ENCODE measurements at places on chromosomes 4 and X. TPM values are rescaled to one million over a fixed set of nuclear protein-coding genes. Genes with fewer than 3 reads are reported as not detected.

- no peak for DNase-seq
These were observed 602.8 kb upstream of the DIPK2B start for GRCh38 chrX:45803383-45803921.

The CTSO gene
- 8.7 TPM for total RNA-seq

The HELT gene
- not detected for total RNA-seq

GRCh38 chr4:136934601-136935000, 597.7 kb downstream of the PCDH18 start:
- no peak for DNase-seq

The ESX1 gene
- total RNA-seq: not detected

- no peak for DNase-seq
These were observed 103.8 kb upstream of the HPF1 start for GRCh38 chr4:169861593-169861992.

The CCDC110 gene
- 1.7 TPM for total RNA-seq

DNA sequence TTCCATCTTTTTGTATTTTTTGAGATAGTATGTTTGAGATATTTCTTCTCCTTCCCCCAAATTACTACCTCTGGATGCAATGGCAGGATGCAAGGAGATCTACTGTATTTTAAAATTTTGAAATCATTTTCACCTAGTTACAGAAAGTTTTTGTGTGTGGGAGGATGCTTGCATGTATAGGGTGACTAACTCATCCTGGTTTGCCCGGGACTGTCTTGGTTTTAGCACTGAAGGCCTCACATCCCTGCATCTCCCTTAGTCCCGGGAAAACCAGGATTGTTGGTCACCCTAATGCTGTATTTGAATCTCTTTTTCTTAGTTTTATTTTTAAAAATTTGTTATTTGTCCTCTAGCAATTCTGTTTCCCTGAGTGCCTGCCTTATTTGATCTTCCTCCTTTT, 12.1 kb downstream of the SUPT20HL2 start:
- no peak for DNase-seq

- no peak for DNase-seq
These were observed 74.8 kb downstream of the ANTXR2 start for GRCh38 chr4:79998201-79998600.

The MAGEC2 gene
- total RNA-seq: not detected

DNA sequence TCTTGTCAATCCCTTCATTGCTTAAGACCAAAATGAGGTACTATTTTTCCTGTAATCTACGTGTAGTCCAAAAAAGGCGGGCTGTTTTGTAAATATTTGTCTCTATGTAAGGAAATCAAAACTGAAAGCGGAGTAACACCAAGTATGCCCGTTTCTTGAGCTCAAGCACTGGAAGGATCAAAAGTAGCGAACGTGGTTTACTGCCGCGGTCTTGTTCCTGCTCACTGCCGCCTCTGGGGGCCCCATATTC, 71.5 kb downstream of the AFF1 start:
- DNase-seq: no peak

The CEP44 gene
- 35.4 TPM for total RNA-seq

The MAGEA11 gene
- not detected for total RNA-seq

DNA sequence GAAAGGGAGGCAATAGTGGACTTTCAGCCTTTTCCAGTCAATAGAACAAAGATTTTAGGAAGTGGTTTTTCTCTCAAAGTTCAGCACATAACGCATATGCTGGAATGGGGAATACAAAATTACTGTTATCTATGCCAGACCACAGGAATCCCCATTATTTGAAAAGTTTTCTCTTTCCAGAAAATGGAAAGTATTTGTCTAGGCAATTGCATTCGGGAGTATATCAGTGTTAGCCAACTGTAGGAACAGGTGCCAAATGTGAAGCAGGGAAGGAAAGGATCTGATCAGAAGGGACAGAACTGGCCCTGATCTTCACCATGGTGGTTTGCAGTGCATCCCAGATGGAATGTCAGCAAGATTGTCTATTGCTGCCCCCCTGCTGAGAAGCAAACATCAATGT, 213.6 kb downstream of the CPE start:
- DNase-seq: no peak

The NAA15 gene
- 52.7 TPM for total RNA-seq

DNA sequence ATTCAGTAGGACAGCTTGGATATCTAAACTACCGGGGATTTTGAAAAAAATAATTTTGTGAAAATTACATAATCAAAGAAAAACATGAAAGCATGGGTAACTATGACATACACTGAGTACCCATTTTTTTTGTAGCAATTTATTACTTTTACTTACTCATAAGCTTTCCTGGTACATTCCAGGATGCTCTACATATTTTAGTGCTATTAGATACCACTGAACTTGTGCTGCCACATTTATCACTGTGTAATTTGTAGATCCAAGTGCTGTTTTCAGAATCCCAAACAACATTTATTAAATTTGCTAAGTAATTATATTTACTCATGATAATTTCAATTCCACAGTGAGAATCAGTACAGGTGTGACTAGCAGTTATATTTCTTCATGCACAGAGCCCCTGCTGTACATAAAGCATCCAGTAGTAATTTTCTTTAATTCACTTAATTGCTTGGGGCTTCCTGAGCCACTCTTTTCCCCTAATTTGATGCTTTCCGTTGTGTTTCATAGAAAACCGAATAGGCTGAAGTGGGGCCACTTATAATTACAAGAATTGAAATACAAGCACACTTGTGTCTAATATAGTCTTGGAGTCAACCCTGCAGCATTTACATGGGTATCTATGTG, 2254.4 kb downstream of the ARAP2 start:
- no peak for DNase-seq

- DNase-seq: peak; percentile 55
These were observed 531 bp upstream of the MANBA start for GRCh38 chr4:102761296-102761701.

- no peak for DNase-seq
These were observed 117.4 kb downstream of the ATRX start for GRCh38 chrX:77668391-77669237.

DNA sequence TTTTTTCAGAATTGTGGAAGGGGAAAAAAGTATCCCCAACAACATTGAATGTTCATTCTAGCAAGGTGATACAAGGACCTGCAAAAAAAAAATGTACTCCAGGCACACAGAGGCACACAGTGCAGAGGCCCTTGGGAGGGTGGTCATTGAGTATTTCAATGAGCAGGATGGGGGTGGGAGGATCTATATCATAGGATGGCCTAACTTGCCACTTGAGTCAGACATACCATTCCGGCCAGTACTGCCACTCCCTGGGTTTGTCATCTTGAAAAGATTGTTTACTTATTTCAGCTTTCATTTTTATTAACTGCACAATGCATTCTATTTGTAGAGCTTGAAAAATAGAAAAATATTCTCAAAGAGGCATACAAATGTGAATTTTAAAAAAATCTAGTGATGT, 18.7 kb downstream of the ZNF595 start:
- no peak for DNase-seq

GRCh38 chr4:120718979-120719566, 203.5 kb downstream of the PRDM5 start:
- DNase-seq: no peak

DNA sequence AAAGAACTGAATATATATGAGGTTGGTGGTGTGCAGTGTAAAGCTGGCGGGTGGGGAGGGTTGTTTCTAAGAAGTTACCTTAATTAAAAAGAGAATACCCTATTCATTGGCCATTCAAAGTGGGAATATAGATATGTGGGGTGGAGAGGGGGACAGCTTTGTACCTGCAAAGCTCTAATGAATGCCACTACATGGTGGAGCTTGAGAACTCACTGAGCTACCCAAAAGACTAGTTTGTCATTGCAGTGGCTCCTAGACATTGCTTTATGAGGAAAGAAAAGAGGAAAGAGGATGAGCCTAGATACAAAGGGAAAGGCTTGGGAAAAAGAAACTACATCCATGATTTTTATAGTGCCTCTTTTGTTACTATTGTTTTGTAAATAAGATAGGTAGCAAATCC, 209.9 kb upstream of the SPRY1 start:
- DNase-seq: no peak

The F8A2 gene
- total RNA-seq: not detected

DNA sequence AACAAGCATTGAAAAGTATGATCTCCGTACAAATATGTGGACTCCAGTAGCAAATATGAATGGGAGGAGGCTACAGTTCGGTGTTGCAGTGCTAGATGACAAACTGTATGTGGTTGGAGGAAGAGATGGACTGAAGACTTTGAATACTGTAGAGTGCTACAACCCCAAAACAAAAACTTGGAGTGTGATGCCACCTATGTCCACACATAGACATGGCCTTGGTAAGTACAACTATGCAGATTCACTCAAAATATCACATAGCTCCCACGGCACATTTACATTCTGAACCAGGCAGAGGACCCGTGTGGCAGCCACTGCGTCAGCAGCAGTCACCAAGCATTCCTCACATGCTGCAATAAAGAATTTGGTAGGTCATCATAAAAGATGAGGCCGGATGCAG, 41.3 kb downstream of the KLHL5 start:
- no peak for DNase-seq

DNA sequence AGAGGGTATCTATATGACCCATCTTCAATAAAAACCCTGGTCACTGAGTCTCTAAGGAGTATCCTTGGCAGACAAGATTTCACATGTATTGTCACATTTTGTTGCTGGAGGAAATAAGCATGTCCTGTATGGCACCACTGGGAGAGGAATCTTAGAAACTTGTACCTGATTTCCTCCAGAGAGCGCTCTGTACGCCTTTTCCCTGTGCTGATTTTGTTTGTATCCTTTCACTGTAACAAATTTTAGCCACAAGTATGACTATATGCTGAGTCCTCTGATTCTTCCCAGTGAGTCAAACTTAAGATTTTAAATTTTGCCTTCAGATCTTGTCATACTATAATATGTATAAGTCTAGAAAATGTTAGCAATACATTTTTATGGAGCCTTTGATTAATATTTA, 102.8 kb downstream of the ITIH6 start:
- no peak for DNase-seq

DNA sequence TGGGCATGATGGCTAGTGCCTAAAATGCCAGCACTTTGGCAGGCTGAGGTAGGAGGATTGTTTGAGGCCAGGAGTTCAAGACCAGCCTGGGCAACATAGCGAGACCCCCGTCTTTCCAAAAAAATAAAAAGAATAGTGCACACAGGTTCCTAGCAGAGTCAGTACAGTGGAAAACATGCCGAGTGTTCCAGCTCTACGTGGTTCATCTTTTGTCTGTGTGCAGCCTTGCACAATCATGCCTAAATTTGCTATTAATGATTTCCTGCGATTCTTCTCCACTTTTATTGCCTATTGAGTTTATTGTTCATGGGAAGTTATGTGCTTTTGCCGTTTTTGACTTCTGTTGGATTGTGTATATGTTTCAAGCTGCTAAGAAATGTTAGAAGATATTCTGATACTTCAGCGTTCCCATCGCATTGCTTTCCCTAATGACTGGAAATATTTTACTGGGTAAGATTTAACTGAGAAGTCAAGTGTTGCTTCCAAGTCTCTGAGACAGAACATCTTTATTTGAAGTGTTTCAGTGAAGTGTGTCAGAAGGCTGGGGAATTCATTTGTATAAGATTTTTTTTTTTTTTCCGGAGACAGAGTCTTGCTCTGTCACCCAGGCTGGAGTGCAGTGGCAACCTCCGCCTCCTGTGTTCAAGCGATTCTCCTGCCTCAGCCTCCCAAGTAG, 11.3 kb downstream of the DOCK11 start:
- no peak for DNase-seq

DNA sequence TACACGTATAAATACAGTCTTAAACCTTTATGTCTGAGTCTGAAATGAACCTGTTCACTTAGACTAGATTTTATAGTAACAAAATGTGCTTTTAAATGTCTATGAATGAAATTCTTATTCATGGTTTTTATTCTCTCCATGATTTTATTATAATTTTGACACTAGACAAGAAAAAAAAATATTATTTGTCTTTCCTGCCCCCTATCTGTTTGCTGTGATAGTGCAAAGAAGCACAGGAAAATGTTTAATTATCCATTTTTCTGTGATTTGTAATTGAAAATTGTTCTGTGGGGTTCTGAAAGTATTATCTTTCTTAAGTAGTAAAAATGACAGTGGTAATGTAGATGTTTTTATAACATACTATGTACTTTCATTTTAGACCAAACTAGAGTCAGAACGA, 52.0 kb downstream of the INTS6L start:
- DNase-seq: no peak

DNA sequence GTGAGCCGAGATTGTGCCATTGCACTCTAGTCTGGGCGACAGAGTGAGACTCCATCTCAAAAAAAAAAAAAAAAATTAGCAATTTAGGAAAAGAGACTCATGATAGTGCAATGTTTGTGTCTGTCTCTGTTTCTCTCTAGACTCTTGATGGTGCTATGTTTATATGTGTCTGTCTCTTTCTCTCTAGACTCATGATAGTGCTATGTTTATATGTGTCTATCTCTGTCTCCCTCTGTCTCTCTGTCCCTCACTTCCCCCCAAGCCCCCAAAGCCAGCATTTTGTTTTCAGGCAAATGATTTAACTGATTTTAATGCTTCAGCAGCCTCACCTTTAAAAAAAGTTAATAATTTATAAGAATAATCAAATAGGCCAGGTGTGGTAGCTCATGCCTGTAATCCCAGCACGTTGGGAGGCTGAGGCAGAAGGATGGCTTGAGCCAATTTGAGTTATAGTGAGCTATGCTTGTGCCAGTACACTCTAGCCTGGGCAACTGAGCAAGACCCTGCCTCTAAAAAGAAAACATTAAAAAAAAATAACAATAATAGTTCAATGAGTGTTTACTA, 6.9 kb downstream of the MOB1B start:
- DNase-seq: no peak

The UCP1 gene
- total RNA-seq: not detected

DNA sequence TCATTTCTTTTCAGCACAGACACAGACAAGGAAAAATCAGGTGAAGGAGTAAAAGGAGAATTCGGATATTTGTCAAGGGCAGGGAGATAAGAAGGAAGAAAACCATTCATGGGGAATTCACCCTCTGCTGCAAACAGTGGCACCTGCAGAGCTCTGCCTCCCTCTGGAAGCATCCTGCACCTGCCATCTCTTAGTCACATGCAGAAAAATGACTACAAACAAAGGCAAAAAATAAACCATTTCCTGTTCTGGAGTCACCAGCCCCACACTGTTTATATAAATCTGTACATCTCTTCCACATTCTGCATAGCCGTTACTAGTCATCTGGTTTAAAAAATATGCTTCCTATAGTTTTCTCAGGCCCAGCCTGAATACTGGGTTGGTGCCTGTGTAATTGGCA, 205.3 kb downstream of the ARAP2 start:
- DNase-seq: no peak

DNA sequence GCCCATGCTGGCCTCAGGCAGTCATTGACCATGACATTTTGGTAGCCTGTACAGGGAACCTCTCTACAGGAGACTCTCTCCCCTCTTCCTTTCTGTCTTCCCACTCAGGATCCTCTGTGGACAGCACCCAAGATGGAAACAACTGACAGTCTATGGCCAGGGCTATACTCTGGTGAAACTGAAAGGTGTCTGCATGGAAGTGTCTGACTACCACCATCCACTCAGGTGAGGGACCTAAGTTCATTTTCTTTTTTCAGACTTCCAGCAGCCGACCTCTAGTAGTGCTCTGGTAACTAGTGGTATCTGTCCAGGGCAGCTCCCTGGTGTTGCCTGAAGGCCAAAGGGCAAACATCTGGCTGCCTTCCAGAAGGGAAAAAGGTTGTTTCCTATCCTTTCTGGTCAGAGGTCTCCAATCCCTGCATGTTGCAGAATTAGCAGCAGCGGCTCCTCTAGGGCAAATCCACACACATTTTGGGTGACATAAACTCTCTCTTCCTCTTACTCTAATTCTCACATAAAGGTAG, 804.5 kb downstream of the C4orf33 start:
- no peak for DNase-seq

The ENPEP gene
- 0.78 TPM for total RNA-seq

GRCh38 chrX:39311646-39312045, 510.4 kb downstream of the MID1IP1 start:
- no peak for DNase-seq

- no peak for DNase-seq
These were observed at the start of gene SASH3 for GRCh38 chrX:129779747-129780146. Gene SASH3, plus strand, starts transcription at chrX:129779949. Its CDS starts 149 bp downstream, at chrX:129780098.

All from occipital lobe (tissue), 3 donors.